ENCODE measurements at places on chromosomes 1 and 21. TPM values are rescaled to one million over a fixed set of nuclear protein-coding genes. Genes with fewer than 3 reads are reported as not detected.

GRCh38 chr1:69572921-69573320, 5.2 kb downstream of the LRRC7 start:
- DNase-seq = no peak

- DNase-seq = no peak
These were observed 10.3 kb downstream of the DUSP23 start for GRCh38 chr1:159791031-159791430.

DNA sequence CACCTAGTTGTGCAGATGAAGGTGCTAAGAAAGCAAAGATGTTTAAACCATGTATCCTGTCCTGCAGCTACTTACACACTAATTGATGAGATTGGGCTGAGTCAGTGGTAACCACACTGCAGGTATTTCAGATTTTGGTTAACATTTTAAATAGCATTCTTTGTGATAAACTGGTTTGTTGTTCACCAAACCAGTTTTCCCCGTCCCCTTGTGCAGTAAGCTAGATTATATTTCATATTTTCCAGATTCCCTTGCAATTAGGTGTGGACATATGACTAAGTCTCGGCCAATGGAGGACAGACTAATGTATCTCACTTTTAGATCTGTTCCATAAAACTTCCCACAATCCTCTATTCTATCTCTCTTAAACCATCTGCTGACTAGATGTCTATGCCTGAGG, 320.4 kb downstream of the RWDD3 start:
- no peak for DNase-seq

DNA sequence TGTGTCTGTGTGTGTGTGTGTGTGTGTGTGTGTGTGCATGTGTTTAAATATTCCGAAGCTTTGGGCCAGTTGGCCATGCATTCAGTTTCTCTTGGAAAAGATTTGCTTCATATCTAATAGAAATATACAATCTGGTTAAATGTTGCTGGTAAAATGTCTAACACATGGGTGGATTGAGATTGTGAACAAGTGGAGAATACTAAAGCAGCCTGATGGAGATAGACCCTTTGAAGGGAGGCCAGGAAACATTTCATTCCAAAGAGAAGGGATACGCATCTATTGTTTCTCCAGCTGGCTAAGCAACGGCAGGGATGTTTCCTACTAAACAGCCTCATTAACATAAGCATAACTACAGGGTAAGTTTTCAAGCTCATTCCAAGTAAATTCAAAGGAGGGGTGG, 257.5 kb upstream of the PTBP2 start:
- DNase-seq = no peak

DNA sequence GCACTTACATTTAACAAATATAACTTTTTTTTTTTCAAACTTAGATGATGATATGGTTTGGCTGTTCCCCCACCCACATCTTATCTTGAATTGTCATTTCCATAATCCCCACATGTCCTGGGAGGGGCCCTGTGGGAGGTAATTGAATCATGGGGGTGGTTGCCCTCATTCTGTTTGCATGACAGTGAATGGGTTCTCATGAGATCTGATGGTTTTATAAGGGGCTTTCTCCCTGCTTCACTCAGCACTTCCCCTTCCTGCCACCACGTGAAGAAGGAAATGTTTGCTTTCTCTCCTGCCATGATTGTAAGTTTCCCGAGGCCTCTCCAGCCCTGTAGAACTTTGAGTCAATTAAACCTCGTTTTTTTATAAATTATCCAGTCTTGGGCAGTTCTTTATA, 432.6 kb downstream of the AMY1C start:
- DNase-seq = no peak

HPCA gene
- polyA plus RNA-seq = not detected

NTMT2 gene
- not detected for polyA plus RNA-seq

CNR2 gene
- polyA plus RNA-seq = 43.8 TPM

USH2A gene
- polyA plus RNA-seq = not detected
